GM04504 (cell line): ENCODE measurements at places on chromosomes 2 and 18.

DNA sequence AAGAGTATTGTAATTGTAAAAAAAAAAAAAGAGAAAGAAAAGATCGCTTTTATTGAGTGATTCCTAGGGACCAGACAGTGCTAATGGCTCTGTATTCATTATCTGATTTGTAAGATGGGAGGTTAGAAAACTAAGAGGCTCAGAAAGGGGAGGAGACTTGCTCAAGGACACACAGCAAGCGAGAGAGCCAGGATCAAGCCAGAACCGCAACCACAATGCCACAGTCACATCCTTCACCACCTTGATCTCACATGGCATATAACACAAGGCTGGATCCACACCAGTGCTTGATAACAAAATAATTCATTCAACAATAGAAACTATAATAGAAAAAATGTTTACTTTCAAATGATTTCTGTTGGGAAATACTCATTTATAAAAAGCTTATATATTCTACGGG, 37.5 kb downstream of the TFCP2L1 start:
- DNase-seq: no peak

DNA sequence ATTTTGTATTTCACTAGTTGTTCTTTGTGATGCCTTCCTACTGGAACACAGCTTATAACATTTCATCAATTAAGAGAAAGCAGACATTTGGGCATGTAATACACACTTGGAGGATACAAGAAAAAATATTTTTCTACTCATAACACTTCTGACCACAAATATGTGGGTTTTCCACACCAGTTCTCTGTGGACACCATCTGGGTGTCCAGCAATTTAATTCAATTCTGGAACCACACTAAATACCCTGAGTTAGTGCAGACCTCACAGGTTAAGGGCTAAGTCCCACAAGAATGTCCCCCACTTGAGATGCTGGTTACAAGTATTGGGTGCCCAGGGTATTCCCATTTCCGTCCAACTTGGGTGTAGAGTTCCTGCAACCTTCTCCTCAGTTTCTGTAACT, 91.1 kb upstream of the SKOR2 start:
- no peak for DNase-seq

DNA sequence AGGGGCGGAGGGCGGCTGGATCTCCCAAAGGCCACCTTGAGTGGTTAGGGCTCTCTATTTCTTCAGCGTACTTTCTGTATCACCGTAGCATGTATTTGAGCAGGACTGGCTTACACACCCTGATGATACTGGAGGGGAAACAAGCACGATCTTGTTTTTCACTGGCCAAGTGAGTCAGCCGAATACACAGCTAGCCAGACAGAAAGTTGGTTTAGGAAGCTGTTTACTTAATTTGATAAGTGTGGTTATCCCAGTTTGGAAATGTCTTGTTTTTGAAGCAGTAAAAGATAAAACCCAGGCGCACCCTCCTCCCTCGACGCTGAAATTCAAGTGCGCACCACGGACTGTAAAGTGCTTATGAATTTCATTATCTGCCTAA, 582 bp downstream of the RIOK3 start:
- no peak for DNase-seq

DNA sequence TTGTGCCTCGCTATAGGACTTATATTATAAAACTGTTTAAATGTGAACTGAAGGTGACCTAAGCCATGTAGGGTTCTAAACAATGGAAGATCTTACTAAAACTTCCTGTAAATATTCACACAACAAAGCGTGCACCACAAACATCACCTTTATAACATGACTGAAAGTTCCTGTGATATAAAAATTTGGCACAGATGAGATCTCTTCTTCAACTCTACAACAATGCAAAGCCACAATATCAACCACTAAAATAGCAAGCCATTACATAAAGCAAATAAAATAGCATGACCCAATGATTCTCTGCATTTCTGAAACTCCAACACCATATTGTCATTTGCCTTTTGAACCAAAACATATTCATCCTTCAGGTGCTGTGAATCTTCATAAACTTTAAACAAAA, 3.5 kb downstream of the YES1 start:
- no peak for DNase-seq
